ENCODE measurements at places on chromosomes 13 and 19.

DNA sequence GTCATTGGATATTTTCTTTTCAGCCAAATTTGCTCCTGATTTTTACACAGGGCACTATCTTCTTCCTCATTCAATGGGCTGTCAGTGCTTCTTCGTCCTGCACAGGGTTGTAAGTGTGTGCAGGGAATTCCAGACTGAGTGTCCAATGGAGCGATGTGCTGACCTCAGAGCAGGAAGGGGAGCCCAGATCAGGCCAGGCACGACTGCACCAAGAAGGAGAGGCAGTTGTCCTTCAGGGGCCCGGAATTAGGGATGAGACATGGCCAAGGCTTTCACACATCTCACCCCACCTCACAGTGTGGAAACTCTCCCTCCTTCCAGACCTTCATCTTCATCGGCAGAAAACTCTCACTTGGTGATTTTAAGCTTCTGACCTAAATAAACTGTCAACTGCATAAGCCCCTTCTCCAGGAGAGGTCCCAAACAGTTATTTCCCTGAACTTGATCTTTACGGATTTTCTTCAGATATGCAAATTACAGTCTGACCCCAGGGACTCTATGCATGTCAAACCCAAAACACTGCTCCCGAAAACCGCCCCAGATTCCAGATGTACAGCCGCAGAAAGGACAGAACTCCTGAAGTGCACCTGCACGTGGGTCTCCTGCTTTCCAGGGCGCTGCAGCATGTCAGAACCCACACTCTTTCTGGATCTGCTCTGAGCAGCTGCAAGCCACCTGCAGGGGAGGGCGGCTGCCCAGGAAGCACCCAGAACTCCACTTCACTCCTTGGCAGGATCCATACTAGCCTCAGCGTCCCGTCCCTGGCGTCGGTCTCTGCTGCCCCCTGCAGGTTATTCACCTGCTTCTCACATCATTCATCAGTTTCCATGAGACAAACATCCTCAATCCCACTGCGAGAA, 625 bp upstream of the ZNF20 start:
- peak; percentile 81 for DNase-seq

DNA sequence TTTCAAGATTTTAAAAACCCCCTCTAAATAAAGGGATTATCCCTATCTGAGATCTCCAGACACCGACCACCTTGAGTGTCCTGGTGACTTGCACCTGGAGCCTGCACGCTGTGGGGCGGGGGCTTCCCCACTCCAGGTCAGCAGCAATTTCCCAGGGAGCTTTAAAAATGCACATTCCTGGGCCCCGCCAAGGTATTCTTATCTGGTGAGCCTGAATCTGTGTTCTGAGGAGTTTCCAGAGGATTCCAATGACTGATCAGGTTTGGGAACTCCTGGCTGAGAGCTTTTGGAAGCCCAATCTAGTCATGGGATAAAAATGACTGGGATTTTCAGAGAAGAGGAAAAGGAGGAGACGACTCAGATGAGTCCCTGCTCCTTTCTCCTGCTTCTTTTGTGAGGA, 66.1 kb downstream of the FGF9 start:
- no peak for DNase-seq

DNA sequence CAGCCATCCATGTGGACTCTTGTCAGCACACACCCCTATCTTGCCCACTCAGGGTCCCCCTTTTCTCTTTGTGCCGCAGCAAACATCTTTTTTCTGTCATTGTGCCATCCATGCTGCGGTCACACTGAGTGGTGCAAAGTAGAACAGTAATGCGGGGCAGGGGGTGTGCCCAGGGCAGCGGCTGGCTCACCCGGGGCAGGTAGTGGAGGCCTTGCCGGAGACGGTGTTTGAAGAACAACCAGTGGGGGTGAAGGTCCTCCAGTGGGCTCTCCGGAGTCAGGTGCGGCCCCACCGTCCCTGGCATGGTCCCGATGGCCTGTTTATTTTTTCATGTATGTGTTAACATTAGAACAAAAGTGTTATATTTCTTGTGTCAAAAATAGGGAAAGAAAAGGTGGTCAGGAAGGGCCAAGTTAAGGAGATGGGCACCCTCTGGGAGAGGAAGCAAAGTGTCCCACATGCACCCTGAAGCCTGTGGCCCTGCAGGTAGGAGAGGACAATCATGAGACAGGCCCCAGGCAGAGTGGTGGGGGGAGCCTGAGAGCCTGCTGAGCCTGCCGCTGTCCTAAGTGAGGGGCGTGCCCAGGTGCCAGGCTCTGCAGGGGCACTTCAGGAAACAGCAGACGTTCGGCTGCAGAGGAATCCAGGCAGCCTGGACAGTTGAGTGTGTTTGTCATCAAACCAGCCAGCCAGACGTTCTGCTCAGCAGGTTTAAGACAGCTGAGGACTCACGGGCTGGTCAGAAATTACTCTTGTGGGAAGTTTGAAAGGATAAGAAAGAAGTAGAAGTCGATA, 12.3 kb downstream of the TSSK6 start:
- no peak for DNase-seq

GRCh38 chr13:106220211-106220610, 315.3 kb downstream of the EFNB2 start:
- DNase-seq, result no peak

DNA sequence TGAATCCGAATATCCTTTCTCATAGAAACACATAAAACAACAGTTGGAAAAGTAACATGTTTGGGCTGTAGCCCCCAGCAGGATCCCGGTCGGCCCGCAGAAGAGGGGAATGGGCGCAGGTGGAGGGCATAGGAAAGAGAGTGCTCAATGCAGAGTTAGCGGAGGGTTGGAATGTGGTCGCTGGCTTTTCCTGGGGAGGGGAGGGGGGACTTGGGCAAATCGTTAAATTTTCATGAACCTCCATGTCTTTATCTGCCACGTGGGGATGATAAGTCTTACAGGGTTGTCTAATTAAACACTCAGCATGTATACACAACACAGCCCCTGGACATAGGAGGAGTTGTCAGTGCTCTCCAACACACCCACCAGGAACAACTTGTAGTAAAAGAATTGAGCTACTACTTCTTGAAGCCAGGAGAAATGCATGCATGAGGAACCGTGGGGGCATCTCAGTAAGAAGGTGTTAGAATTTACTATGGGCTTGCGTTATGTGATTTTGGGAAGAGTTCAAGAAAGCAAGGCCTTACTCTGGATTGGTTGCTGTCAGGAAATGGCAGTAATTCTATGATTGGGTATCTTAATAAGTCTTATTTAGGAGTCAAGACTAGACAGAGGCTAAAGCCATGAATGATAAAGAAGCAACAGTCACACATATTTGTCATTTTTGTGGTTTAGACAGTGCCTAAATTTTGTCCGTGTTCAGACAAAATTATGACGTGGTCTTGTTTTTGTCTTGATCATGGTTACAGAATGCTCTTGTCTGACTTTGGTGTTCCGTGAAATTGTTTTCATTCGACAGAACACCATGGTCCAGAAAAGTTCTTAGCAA, 671 bp upstream of the SLC46A3 start:
- DNase-seq, result no peak

DNA sequence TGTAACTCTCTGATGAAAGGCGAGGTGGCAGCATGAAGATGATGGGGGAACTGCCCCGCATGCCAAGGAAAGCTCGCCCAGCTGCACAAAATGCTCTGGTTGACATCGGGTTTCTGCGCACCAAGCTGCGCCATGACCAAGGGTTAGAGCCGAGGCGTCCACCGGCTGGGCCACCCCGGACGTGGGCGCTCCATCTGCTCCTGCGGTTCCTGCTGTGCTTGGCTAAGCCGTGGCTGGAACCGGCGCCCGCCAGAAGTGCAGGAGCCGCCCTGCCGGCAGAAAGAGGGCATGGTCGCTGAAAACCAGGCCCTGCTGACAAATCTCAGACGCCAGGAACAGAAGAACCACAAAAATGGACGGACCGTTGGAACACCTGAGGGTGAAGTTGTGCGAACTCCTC, 57.9 kb downstream of the ZNF100 start:
- DNase-seq, result no peak

DNA sequence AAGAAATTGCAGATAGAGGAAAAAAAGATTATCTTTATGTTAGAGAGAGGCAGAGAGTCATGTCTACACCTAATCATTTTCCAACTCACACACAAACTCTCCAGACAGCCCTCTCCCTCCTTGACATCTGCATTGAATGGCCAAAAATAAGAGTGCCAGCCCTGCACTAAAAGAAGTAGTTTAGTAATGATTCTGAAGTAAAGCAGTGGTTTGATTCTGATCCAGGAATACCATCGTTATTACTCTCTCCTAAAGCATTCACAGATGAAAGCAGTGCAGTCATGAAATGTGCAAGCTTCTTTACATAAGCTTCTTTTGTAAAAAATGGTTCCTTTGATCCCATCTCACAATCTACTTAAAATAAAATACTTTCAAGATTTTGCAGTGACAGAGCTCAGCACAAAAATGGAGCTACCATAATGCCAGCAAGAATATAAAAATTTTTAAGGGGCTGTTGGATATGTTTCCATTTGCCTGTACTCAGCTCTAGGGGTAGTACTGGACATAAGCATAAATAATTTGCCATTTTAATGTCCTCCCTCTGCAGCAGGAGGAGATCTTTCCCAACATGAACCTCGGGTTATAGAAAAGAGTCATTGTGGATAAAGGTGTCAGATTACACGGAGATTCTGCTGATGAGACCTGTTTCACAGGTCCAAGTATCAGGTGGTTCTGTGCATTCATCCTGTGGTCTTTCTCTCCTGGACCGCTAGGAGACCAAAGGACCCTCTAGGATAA, 406.3 kb downstream of the DCT start:
- DNase-seq, result no peak

DNA sequence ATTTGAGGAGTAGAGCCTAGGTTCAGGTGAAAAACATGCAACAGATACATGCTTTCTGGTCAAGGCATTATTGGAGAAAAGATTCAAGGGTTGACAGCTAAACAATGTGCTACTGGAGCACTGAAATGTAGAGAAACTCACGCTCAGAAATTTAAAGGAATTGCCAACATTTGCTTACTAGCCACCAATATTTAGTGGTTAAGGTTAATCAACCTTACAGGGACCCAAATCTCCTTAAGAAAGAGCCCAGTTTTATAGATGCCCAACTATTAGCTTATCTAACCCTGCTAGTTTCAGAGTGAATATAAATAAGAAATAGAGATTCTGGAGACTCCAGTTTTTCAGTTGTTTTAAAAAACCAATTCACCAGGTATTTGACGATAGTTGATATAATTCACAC, 203.6 kb downstream of the DACH1 start:
- no peak for DNase-seq
